ENCODE measurements at places on chromosomes 11 and 22.
A peak's percentile ranks its signal among the peaks of the same experiment; 100 is the strongest.

DNA sequence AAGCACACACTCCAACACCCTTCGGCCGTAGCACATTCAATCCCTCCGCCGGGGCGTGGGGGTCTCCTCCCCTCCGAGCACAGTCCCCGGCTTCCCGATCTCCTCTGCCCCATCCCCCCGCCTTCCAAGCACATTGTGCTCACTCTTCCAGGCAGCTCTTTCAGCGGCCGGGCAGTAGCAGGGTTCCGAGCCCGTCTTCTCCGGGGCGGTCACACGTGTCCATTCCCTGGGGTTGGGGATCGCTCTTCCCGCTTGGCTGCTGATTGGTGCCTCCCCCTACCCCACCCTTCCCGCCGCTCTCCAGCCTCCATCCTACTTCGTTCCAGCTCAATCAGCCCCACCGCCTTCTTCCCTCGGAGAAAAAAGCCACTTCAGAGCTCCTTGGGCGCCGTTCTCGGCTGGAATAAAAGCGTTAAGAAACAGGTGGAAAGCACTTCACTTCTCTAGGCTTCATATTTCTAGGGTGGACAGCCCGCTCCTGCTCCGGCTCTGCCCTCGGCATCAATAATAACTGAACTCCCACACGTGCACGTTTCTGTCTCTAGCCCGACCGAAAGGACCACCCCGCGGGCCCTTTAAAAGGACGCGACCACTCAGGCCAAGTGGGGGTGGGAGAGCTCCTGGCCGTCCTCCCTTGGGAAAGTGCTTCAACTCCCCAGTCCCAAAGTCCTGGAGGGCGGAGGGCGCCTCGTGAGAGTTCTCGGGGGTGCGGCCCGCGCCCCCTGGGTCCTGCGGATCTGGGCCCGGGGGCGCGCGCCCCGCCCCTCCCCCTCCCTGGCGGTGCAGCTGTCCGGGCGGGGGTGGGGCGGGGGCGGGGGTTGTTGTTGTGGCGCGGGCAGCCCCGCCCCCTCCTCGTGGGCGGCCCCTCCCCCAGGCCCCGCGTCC is 464 bp upstream of the CECR2 start:
- H3K27ac ChIP-seq = peak overlapping the region; percentile 91
- H3K36me3 ChIP-seq = no peaks in the 10 kb centered on the region
- peak overlapping the region; percentile 72 for H3K4me3 ChIP-seq

GRCh38 chr11:104892723-104893511 is 5.3 kb downstream of the CASP12 start:
- no peak overlapping the region for H3K4me3 ChIP-seq
- DNase-seq = no peak
- H3K36me3 ChIP-seq = no peaks in the 10 kb centered on the region
- no peaks in the 10 kb centered on the region for H3K27me3 ChIP-seq
- no peak overlapping the region for H3K27ac ChIP-seq

GRCh38 chr11:10969387-10969786 is 111.5 kb upstream of the ZBED5 start:
- no peaks in the 10 kb centered on the region for H3K36me3 ChIP-seq
- no peaks in the 10 kb centered on the region for H3K27me3 ChIP-seq
- H3K4me1 ChIP-seq = no peaks in the 10 kb centered on the region
- H3K4me3 ChIP-seq = no peak overlapping the region
- no peak for DNase-seq

DNA sequence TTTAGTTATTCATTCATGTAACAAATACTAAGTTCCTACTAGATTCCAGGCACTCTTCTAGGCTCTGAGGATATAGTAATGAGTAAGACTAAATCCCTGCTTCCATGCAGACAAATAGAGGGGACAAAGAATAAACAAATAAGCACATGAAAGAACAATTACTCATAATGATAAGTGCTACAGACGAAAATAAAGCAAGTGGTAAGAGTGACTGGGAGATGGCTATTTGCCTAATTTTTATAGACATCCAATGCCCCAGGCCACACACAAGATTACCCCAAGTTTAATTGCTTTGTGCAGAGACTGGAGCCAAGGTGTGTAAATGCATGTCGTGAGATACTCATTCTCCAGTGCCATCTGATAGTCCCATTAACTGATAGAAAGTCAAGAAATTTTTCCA is 62.6 kb downstream of the DCUN1D5 start:
- H3K4me1 ChIP-seq = no peaks in the 10 kb centered on the region
- H3K27ac ChIP-seq = no peak overlapping the region
- H3K27me3 ChIP-seq = no peaks in the 10 kb centered on the region
- DNase-seq = no peak
- H3K4me3 ChIP-seq = no peak overlapping the region
- no peaks in the 10 kb centered on the region for H3K36me3 ChIP-seq

- H3K4me1 ChIP-seq = peaks cover 21% of the 10 kb centered on the region
- peak overlapping the region; percentile 26 for H3K4me3 ChIP-seq
- peak; percentile 43 for DNase-seq
Observed at GRCh38 chr11:62508336-62509058, 38.1 kb downstream of the AHNAK start.
